Central memory CD8-positive, alpha-beta T cell (primary cell): ENCODE measurements at places on chromosomes 6 and 20.

- H3K4me3 ChIP-seq, result no peak overlapping the region
- no peak overlapping the region for H3K27ac ChIP-seq
- H3K27me3 ChIP-seq, result no peaks in the 10 kb centered on the region
- H3K36me3 ChIP-seq, result no peaks in the 10 kb centered on the region
Measured at GRCh38 chr6:53180678-53181077, 32.0 kb upstream of the GCM1 start.

DNA sequence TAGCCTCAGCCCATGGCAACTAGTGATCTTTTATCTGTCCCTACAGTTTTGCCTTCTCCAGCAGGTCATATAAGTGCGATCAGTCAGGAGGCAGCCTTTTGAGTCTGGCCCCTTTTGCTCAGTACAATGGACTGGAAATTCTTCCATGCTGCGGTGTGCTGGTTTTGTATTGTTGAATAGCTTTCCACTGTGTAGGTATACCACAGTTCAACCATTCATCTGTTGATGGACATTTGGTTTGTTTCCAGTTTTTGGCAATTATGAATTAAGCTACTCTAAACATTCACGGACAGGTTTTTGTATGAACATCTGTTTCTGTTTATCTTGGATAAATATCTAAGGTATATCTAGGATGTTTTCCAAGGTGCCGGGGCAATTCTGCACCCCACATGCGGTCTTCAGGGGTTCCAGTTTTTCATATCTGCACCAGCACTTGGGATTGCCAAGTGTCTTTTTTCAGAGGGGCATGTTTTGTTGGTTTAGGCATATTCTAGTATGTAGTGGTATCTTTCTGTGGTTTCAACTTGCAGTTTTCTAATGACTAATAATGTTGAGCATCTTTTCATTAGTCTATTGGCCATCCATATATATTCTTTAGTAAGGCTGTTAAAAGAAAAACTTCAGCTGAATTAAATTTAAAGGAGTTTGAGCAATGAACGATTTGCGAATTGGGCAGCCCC is 141.0 kb downstream of the TFAP2C start:
- H3K4me1 ChIP-seq, result no peaks in the 10 kb centered on the region
- H3K4me3 ChIP-seq, result no peak overlapping the region
- no peaks in the 10 kb centered on the region for H3K27me3 ChIP-seq
- DNase-seq, result no peak
- no peak overlapping the region for H3K27ac ChIP-seq
- H3K36me3 ChIP-seq, result no peaks in the 10 kb centered on the region

- H3K4me3 ChIP-seq, result peak overlapping the region; percentile 75
- H3K36me3 ChIP-seq, result no peaks in the 10 kb centered on the region
- peaks cover 12% of the 10 kb centered on the region for H3K4me1 ChIP-seq
- H3K27me3 ChIP-seq, result peaks cover 23% of the 10 kb centered on the region
- no peak for DNase-seq
Measured at GRCh38 chr6:6811128-6812009, 222.8 kb downstream of the LY86 start.

DNA sequence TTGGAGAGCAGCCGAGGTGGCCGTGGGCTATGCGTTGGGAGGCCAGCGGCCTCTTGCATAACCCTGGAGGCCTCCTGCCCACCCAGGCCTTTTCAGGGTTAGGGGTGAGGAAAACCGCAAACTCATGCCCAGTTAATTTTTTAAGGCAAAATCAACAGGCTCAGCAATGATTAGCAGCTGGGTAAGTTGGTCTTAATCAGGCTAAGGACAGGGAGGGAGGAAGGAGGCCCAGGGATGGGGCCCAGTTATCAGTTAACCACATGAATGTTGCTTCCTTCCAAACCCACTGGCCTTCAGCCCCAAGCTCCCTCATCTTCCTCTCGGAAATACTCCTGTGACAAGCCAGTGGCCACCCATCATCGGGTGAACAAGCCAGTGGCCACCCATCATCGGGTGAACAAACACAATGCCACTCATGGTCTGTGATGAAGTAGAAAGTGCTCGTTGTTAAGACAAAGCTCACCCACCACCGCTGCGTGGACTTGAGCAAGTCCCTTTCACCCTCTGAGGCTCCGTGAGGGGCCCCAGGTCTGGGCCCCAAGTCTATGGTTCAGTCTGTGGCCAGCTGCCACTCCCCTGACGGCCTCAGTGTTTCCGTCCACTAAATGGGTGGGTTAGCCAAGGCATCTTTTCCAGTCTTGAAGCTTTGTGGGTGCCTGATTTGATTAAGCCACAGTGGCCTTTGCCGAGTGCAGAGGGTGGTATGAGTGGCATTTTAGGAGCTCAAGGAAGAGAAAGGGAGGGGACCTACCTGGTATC is 39.4 kb downstream of the HNF4A start:
- DNase-seq, result no peak
- no peak overlapping the region for H3K27ac ChIP-seq
- no peaks in the 10 kb centered on the region for H3K36me3 ChIP-seq
- peaks cover 5% of the 10 kb centered on the region for H3K27me3 ChIP-seq
- no peaks in the 10 kb centered on the region for H3K4me1 ChIP-seq
- no peak overlapping the region for H3K4me3 ChIP-seq

- DNase-seq, result no peak
- H3K36me3 ChIP-seq, result no peaks in the 10 kb centered on the region
- no peaks in the 10 kb centered on the region for H3K27me3 ChIP-seq
- peaks cover 10% of the 10 kb centered on the region for H3K4me1 ChIP-seq
- no peak overlapping the region for H3K27ac ChIP-seq
Measured at GRCh38 chr20:10469599-10469998, 34.5 kb downstream of the SLX4IP start.

- no peak overlapping the region for H3K4me3 ChIP-seq
- no peak overlapping the region for H3K27ac ChIP-seq
- no peak for DNase-seq
- H3K4me1 ChIP-seq, result no peaks in the 10 kb centered on the region
Measured at GRCh38 chr20:2312876-2313275, 17.1 kb downstream of the TGM3 start.

GRCh38 chr6:4563156-4563555 is 213.0 kb upstream of the CDYL start:
- no peaks in the 10 kb centered on the region for H3K4me1 ChIP-seq
- no peaks in the 10 kb centered on the region for H3K36me3 ChIP-seq
- peaks cover 57% of the 10 kb centered on the region for H3K27me3 ChIP-seq
- no peak overlapping the region for H3K27ac ChIP-seq
- DNase-seq, result no peak

- peaks cover 15% of the 10 kb centered on the region for H3K4me1 ChIP-seq
- H3K36me3 ChIP-seq, result peaks cover 6% of the 10 kb centered on the region
- no peak overlapping the region for H3K4me3 ChIP-seq
- peaks cover 39% of the 10 kb centered on the region for H3K27me3 ChIP-seq
- DNase-seq, result no peak
Measured at GRCh38 chr20:43911066-43911465, 3.6 kb upstream of the TOX2 start.

GRCh38 chr6:91667596-91667995 is 1080.7 kb upstream of the MAP3K7 start:
- no peak for DNase-seq
- no peak overlapping the region for H3K27ac ChIP-seq
- no peaks in the 10 kb centered on the region for H3K4me1 ChIP-seq
- no peak overlapping the region for H3K4me3 ChIP-seq
- no peaks in the 10 kb centered on the region for H3K36me3 ChIP-seq
- no peaks in the 10 kb centered on the region for H3K27me3 ChIP-seq

DNA sequence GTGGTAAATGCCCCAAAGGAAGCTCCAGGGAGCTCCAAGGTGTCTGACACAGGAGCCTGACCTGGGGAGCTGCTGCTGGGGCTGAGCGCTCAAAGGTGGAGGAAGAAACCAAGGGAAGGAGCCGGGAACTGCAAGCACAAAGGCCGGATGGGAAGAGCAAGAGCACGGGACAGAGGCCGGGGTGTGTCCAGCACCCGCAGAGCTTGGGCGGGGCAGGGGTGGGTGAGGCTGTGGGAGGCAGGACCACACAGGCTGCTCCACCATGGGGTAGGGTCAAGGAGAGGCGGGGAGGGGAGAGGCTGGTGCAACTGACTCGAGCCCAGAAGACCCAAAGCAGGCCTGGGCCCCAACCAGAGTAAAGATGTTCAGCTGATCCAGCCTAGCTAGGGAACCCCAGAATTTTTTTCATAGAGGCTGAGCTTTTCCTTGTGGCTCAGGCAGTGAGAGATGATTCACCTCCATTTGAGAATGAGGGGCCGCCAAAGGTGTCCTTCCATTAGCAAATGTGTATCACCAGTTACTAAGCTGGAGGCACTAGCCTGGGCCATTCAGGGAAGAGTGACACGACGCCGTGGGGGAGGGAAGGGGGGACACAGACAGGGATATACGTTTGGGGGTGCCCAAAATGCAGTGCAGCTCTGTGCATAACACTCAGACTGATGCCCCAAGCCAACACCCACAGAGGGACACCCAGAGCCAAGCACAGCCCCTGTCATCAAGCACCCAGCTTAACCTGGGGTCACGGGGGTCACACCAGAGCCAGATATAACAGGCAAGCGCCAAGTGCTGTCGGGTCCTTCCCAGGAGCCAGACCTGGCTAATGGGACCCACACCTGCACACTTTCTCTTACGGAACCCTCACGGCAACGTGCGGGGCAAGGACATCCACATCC is 21.3 kb upstream of the TLDC2 start:
- DNase-seq, result no peak
- no peaks in the 10 kb centered on the region for H3K27me3 ChIP-seq

- peaks cover 15% of the 10 kb centered on the region for H3K27me3 ChIP-seq
- no peaks in the 10 kb centered on the region for H3K36me3 ChIP-seq
- H3K4me3 ChIP-seq, result no peak overlapping the region
Measured at GRCh38 chr6:19905584-19905983, 68.4 kb downstream of the ID4 start.

DNA sequence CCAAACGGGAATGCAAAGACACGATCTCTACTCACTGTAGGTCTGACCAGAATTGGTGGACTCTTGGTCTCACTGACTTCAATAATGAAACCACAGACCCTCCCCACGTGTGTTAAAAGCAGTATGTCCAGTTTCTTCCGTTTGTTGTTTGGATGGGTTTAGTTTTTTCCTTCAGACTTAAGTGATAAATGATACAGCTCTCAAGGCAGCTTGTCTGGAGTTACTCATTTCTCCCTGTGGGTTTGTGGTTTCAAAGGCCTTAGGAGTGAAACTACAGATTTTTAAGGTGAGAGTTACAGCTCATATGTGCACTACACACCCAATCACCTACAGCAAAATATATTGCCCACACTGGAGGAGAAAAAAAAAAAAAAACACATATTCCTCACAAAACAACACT is 86.7 kb upstream of the STMND1 start:
- no peak for DNase-seq
- peak overlapping the region; percentile 47 for H3K27ac ChIP-seq
- peaks cover 4% of the 10 kb centered on the region for H3K36me3 ChIP-seq
- H3K4me1 ChIP-seq, result peaks cover 16% of the 10 kb centered on the region

GRCh38 chr6:45548657-45549515 is 171.2 kb upstream of the SUPT3H start:
- peaks cover 3% of the 10 kb centered on the region for H3K4me1 ChIP-seq
- H3K27me3 ChIP-seq, result no peaks in the 10 kb centered on the region
- DNase-seq, result no peak
- no peak overlapping the region for H3K4me3 ChIP-seq

DNA sequence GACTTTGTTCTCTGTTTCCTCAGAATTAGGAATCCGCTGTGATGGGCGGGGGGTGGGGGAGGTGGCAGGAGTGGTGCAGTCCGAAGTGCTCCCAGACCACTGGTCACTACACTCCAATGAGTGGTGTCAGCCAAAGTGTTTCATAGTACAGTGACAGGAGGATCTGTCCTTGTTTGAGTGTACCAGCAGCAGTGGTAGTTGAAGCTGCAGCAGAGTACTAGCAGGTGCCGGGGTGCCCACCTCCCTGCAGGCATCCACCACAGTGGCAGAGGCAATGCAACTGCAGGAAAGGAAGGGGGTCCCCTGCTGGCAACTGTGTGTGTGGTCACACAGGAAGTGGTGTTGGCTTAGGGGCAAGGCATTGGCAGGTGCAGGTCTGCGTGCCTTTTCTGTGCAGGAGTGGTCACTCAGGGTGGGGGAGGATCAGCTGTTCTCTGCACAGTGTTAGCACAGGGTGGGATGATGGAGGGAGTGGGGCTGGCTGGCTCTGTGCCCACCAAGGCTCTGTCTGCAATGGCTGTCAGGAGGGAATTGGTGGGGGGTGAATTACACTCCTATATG is 9.7 kb downstream of the HLA-DOB start:
- no peaks in the 10 kb centered on the region for H3K36me3 ChIP-seq
- no peak overlapping the region for H3K27ac ChIP-seq
- peaks cover 5% of the 10 kb centered on the region for H3K4me1 ChIP-seq
- peaks cover 55% of the 10 kb centered on the region for H3K27me3 ChIP-seq
- no peak for DNase-seq
- no peak overlapping the region for H3K4me3 ChIP-seq

- H3K27me3 ChIP-seq, result peaks cover 37% of the 10 kb centered on the region
- no peak for DNase-seq
- no peaks in the 10 kb centered on the region for H3K4me1 ChIP-seq
- no peaks in the 10 kb centered on the region for H3K36me3 ChIP-seq
- no peak overlapping the region for H3K27ac ChIP-seq
- no peak overlapping the region for H3K4me3 ChIP-seq
Measured at GRCh38 chr20:40702504-40702903, 13.5 kb upstream of the MAFB start.

GRCh38 chr6:159720708-159721107 is 6.6 kb upstream of the WTAP start:
- H3K27ac ChIP-seq, result no peak overlapping the region
- no peaks in the 10 kb centered on the region for H3K27me3 ChIP-seq
- no peak for DNase-seq
- peaks cover 5% of the 10 kb centered on the region for H3K36me3 ChIP-seq
- peaks cover 10% of the 10 kb centered on the region for H3K4me1 ChIP-seq

- H3K27ac ChIP-seq, result no peak overlapping the region
- H3K36me3 ChIP-seq, result no peaks in the 10 kb centered on the region
- no peaks in the 10 kb centered on the region for H3K4me1 ChIP-seq
Measured at GRCh38 chr6:99745651-99746050, 139.0 kb downstream of the PRDM13 start.

- H3K36me3 ChIP-seq, result no peaks in the 10 kb centered on the region
- no peak for DNase-seq
- H3K27ac ChIP-seq, result no peak overlapping the region
- H3K4me1 ChIP-seq, result no peaks in the 10 kb centered on the region
- no peaks in the 10 kb centered on the region for H3K27me3 ChIP-seq
Measured at GRCh38 chr20:6837730-6838129, 70.2 kb downstream of the BMP2 start.

DNA sequence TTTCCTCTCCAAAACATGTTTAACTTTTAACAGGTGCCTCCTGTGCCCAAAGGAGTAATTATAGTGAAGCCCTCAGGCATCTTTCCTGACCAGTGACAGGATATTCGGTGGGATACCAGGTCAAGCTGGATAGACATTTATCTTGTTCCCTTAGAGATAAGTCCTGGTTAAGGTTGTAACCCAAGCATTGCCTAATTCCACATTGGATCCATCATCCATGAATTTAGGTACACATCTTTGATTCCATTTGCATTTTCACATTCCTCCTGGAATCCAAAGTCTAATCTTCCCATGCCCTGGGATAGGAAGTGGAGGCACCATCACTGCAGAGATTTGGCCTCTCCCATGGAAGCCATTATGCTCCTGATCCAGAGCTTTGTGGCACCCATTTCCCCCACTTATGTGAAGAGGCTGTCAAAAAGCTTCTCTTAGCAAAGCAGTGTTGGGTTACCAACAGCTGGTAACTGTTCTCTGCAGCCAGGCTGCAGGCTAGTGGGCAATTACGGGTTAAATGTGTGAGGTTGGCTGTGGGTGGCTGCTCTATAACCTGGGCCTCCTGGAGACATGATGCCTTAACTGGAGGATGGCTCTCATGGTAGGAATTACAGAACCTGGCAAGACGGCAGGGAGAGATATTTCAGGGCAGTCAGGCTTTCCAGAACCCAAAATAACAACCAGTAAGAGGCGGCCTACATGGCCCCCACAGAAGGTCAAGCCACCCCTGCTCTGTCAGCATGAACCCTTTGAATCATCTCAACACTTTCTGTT is 96.9 kb upstream of the VGLL2 start:
- H3K36me3 ChIP-seq, result peaks cover 1% of the 10 kb centered on the region
- H3K27me3 ChIP-seq, result no peaks in the 10 kb centered on the region
- DNase-seq, result no peak
- no peak overlapping the region for H3K27ac ChIP-seq
